ENCODE measurements at places on chromosomes 5 and 9. TPM values are rescaled to one million over a fixed set of nuclear protein-coding genes. Genes with fewer than 3 reads are reported as not detected.

The NUTM2G gene
- total RNA-seq = not detected

The FRRS1L gene
- under 0.01 TPM for total RNA-seq

The C5orf58 gene
- not detected for total RNA-seq

The AKNA gene
- total RNA-seq = 6.1 TPM

The MTREX gene
- 80.0 TPM for total RNA-seq

The TPD52L3 gene
- total RNA-seq = not detected

The GFPT2 gene
- 57.2 TPM for total RNA-seq

The MYORG gene
- total RNA-seq = 0.35 TPM

The SPINK7 gene
- not detected for total RNA-seq

The THG1L gene
- total RNA-seq = 29.3 TPM

The SAP30L gene
- 19.4 TPM for total RNA-seq

The PITX1 gene
- 0.12 TPM for total RNA-seq

The SV2C gene
- not detected for total RNA-seq

The FOXD4L5 gene
- 0.08 TPM for total RNA-seq

The PCDHGB6 gene
- 3.5 TPM for total RNA-seq

The IFNW1 gene
- not detected for total RNA-seq

The QRFP gene
- total RNA-seq = not detected

The ORM2 gene
- total RNA-seq = not detected

The HDHD3 gene
- total RNA-seq = 6.2 TPM

The TSSK1B gene
- total RNA-seq = 0.12 TPM

The IFNK gene
- not detected for total RNA-seq

The PCDH1 gene
- 27.5 TPM for total RNA-seq

The TLR4 gene
- 83.6 TPM for total RNA-seq

The ADAMTS13 gene
- 1.8 TPM for total RNA-seq

The SPATA9 gene
- total RNA-seq = 0.59 TPM

The SLC25A2 gene
- 0.23 TPM for total RNA-seq

The BBLN gene
- 26.9 TPM for total RNA-seq

The TNFSF15 gene
- total RNA-seq = under 0.01 TPM

The PRUNE2 gene
- 7.7 TPM for total RNA-seq

The RBM27 gene
- total RNA-seq = 31.5 TPM

The GFI1B gene
- total RNA-seq = not detected

The PCDHB11 gene
- 0.70 TPM for total RNA-seq

The HRCT1 gene
- total RNA-seq = 12.0 TPM

The TOR1A gene
- 19.8 TPM for total RNA-seq

The DTWD2 gene
- total RNA-seq = 3.4 TPM

The MED10 gene
- 6.4 TPM for total RNA-seq

The CENPH gene
- 1.5 TPM for total RNA-seq

The SMIM33 gene
- total RNA-seq = not detected

The NR2F1-AS1 gene
- 24.2 TPM for total RNA-seq

The BTNL3 gene
- not detected for total RNA-seq

The C5orf52 gene
- not detected for total RNA-seq

The GGTA1 gene
- total RNA-seq = 0.12 TPM

The NFIB gene
- 24.0 TPM for total RNA-seq

All from smooth muscle cell of the coronary artery (primary cell).